ENCODE measurements at places on chromosomes 12 and 14.

GRCh38 chr12:106139422-106140171 is 843 bp upstream of the NUAK1 start:
- peak; percentile 6 for DNase-seq

GRCh38 chr14:100392356-100392755 is 69.2 kb downstream of the SLC25A47 start:
- DNase-seq = no peak

- no peak for DNase-seq
Observed at GRCh38 chr14:57933349-57933748, 67.5 kb upstream of the SLC35F4 start.

DNA sequence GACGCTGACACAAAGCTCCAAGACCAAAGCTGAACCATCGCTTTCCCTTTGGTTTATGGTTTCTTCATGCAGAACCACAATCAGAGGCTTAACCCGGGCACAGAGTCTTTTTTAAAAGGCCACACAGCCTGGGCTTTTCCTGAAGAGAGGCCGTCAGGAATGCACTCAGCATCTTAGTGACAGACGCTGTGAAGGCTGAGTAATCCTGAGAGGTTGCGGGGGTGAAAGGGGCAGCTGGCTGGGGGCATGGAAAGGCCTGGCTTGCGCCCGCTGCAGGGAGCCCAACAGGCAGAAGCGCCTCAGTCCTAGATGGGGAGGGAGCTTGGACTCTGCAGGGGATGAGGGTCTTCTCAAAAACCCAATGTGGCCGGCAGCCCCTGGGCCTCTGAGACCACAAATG is 13.6 kb downstream of the CTDSP2 start:
- no peak for DNase-seq

GRCh38 chr12:91825999-91826398 is 319.6 kb downstream of the BTG1 start:
- no peak for DNase-seq

DNA sequence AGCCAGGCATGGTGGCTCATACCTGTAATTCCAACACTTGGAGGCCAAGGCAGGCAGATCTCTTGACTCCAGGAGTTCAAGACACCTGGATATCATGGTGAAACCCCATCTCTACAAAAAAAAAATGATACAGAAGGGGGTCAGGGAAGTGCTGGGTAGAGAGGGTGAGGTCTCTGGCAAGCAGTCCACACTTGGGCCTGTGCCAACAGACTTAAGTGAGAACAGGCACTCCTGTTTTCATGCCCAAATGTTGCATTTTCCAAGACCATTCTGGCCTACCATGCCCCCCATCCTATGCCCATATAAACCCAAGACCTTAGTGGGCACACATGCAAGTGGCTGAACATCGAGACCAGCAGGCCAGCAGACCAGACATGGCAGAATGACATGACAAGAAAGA is 16.0 kb upstream of the CMAS start:
- no peak for DNase-seq

DNA sequence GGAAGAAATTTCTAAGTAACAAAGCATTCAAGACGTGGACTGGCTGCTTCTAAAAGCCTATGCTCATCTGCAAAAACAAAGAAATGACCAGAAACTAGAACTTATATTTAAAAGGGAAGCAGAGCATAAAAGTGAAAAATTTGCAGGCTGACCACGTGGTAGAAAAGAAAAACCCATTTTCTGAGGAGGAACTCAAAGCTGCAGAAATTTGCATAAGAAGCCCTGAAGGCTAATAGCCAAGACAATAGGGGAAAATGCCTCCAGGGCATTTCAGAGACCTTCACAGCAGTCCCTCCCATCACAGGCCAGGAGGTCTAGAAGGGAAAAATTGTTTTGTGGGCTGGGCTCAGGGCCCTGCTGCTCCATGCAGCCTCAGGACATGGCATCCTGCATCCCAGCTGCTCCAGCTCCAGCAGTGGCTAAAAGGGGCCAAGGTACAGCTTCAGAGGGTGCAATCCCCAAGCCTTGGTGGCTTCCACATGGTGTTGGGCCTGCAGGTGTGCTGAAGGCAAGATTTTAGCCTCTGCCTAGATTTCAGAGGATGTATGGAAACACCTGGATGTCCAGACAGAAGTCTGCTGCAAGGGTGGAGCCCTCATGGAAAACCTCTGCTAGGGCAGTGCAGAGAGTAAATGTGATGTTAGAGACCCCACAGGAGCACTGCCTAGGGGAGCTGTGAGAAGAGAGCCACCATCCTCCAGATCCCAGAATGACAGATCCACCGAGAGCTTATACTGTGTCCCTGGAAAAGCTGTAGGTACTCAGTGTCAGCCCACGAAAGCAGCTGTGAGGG is 55.5 kb downstream of the CHGA start:
- DNase-seq = no peak

- no peak for DNase-seq
Observed at GRCh38 chr14:34912182-34912581, 37.0 kb upstream of the BAZ1A start.

DNA sequence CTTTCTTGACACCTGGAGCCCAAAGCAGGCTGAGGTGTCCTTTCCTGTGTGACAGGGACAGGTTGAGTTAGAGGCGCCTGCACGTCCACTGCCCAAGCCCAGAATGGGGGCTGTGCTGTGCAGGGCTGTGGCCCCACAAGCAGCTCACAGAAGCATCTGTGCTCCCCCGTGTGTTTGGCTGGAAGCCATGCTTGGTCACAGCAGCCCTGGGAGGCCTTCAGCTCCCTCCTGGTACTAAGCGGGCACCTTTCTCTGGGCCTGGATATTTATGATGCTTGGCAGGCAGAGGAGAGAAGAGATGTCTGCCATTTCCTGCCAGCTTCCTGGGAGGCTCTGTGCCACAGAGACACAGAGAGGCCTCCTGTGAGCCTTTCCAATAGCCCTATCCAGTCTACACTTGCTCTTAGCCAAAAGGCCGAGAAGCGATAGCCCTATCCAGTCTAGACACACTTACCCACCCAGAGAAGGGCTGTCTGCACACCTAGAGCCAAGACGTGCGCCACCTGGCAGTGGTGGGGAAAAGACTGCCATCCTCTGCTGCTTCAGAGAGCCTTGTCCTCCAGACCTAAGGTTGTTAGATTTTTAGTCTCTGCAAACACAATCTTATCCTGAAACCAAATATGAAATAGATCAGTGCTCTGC is 117.4 kb downstream of the GCH1 start:
- no peak for DNase-seq

GRCh38 chr12:90333939-90334338 is 621.0 kb downstream of the CCER1 start:
- no peak for DNase-seq

GRCh38 chr12:288687-289086 is 26.1 kb upstream of the SLC6A13 start:
- no peak for DNase-seq

- no peak for DNase-seq
Observed at GRCh38 chr12:111585690-111586089, 13.4 kb downstream of the ATXN2 start.

- no peak for DNase-seq
Observed at GRCh38 chr14:68730811-68731425, 61.9 kb downstream of the ZFP36L1 start.

GRCh38 chr14:50290306-50290705 is 21.7 kb downstream of the L2HGDH start:
- no peak for DNase-seq

- no peak for DNase-seq
Observed at GRCh38 chr12:74393272-74393671, 144.4 kb upstream of the ATXN7L3B start.

DNA sequence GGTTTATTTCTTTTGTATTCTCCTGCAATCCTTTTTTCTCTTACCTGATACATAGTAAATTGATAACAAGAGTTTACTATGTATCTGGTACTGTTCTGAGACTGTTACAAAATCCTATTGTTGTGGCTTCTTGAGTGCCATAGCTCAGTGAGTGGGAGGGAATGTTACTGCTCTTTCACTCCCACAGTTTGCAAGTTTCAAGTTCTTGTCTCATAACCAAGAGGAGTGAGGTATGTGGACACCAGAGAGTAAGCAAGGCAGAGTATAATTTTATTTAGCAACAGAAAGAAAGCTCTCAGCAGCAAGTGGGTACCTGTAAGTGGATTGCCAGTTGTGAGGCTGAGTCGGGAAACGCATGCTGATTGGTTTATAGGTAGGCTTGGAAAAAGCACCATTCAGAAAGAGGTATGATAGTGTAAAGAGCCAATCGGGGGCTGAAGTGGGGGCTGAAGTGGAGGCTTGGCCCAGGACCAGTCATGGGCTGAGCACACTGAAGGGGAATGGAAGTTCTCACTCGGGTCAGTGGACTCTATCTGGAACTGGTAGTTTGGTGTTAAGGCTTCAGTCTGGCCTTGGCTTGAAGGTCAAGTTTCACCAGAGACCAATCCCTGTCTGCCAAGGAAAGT is 850.8 kb downstream of the TMTC2 start:
- no peak for DNase-seq

- DNase-seq = no peak
Observed at GRCh38 chr12:132393245-132393795, 63.9 kb upstream of the GALNT9 start.

GRCh38 chr14:49905989-49906388 is 13.1 kb downstream of the ARF6 start:
- DNase-seq = no peak

DNA sequence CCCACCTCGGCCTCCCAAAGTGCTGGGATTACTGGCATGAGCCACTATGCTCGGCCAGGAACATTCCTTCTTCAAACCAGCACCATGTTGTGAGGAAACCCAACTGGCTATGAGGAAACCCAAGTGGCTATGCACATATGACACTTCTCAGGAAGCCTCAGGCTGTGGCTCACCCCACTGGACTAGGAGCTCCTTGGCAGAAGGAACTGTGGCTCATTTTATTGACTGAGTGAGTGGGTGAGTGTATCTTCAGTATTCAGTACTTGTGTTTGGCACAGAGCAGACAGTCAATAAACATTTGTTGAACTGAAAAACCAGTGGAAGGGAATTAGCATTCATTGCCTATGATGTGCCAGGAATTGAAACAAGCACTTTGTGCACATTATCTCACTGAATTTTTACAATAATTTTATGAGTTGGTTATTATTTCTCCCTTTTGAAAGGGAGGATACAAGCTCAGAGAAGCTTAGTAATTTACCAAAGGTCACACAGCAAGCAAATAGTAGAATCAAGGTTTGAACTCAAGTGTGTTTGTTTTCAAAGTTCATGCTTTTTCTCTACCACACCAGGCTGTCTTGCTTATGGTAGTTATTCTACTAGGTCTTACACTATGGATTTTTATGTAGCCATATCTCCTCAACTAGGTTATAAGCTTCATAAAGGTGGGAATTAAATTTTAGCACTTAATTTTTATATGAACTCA is 121.6 kb downstream of the VEZT start:
- DNase-seq = no peak

- DNase-seq = no peak
Observed at GRCh38 chr12:110249105-110249504, 31.9 kb upstream of the ATP2A2 start.

- no peak for DNase-seq
Observed at GRCh38 chr14:67533754-67534085, 630 bp downstream of the PLEKHH1 start.

- DNase-seq = no peak
Observed at GRCh38 chr12:82058197-82058596, 299.0 kb upstream of the PPFIA2 start.

- no peak for DNase-seq
Observed at GRCh38 chr14:72308967-72309485, 376.8 kb downstream of the RGS6 start.

DNA sequence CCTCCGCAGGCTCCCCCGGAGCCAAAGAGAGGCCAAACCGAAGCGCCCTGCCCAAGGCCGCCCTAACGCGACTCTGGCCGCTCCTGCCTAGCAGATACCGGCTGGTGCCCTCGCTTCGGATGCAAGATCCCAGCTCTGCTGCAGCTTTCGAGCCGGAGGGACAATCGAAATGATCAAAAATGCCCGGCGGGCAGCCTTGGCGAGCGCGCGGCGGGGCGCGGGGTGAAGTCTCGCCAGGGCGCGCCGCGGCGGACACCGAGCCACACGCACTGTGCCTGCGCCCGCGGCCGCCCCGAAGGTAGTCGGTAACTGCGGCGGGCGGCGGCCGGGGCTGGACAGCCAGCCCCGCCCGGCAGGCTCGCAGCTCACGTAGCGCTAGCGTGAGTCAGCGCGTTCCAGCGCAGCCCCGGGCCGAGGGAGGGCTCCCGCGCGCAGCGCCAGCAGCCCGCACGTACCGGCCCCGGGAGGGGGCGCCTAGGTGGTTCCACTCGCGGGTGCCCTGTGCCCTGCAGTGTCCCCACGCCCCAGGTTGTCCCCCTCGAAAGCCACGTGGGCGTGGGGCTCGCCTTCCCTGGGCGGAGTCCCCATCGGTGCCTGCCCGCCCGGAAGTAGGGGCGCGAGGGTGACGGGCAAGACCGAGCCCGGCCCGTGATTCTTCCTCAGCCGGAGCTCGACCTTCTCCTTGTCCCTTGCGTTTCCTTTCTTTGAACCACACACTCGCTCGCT is 109.2 kb upstream of the EGLN3 start:
- DNase-seq = peak; percentile 58

- DNase-seq = no peak
Observed at GRCh38 chr14:100905166-100905565, 1.6 kb upstream of the RTL1 start.

DNA sequence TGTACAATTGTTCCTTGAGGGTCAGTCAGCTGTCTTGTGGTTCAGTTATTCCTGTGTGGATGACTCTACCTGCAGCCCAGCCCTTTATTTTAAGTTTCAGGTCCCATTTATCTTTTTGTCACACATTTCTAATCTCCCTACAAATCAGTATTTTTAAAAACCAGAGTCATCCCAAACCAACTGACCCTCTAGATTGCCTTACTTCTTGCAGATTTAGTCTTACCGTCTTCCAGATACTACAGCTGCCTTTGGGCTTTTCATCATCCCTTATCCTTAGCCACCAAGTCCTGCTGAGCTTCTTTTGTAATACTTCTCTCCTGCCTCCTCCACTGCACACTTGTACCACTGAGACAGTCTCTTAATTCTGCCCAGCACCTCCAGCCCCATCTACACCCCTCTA is 54.9 kb downstream of the PRKCH start:
- DNase-seq = no peak

DNA sequence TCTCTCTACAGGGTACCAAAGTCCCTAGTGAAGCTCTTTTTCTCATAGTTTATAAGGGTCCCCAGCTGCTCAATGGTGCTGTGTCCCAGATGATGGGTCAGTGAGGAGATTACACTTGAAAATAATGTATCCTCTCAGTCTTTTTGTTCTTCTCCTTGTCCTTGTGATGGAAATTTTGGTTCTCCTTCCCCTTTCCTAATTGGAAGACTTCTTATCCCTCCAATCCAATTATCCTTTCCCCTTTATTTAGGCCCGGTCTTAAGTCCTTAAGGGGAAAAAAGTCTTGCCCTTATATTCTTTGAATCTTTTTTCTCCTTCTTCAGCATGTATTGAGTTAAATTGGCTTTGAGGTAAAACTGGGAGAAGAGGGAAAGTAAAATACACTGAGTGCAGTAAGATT is 126.1 kb upstream of the PTPRQ start:
- DNase-seq = no peak

DNA sequence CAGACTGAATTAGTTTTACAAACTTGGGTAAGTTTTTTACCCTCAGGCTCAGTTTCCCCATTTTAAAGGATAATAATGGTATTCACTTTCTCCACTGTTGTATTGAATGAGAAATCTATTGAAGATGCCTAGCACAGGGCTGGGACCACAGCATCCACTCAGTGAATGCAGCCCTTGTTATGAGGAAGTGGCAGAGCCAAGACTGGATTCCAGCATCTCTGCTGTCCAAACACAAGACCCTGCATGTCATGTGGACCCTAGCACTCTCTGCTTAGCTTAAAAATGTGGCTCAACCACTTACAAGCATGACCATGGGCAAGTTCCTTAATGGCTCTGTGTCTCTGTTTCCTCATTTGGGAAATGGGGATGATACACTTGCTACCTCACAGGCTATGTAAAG is 24.1 kb upstream of the TRIM9 start:
- no peak for DNase-seq

GRCh38 chr12:104137902-104138796 is at the start of gene NFYB:
Gene NFYB (minus strand): TSS chr12:104138210. CDS start chr12:104135453, 2,757 bp downstream.
- peak; percentile 95 for DNase-seq

All from CD4-positive, alpha-beta T cell treated with Interleukin-1 beta for 1 hour (primary cell).